ENCODE measurements at places on chromosomes 4 and X.

- no peak for DNase-seq
These were observed 108.8 kb upstream of the STIM2 start for GRCh38 chr4:26751838-26752237.

DNA sequence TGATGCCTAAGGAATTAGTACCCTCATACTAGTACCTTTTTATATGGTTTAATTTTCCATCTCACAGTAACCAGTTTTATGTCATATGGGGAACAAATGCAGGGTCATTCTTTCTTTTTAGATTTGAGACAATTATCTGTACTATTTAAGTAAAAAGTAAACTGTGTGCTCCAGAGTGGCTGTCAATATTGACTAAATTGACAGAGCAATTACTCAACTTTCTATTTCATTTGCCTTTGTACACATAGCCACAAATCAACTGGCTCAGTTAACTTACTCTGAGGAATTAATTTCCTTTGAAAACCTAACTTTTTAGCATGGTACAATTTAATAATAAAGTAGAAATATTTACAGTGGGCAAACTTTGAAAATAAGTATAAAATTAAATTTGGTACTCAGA is 28.5 kb upstream of the TEX13C start:
- DNase-seq: no peak

GRCh38 chr4:179867300-179867878 is 2375.8 kb upstream of the TENM3 start:
- DNase-seq: no peak

DNA sequence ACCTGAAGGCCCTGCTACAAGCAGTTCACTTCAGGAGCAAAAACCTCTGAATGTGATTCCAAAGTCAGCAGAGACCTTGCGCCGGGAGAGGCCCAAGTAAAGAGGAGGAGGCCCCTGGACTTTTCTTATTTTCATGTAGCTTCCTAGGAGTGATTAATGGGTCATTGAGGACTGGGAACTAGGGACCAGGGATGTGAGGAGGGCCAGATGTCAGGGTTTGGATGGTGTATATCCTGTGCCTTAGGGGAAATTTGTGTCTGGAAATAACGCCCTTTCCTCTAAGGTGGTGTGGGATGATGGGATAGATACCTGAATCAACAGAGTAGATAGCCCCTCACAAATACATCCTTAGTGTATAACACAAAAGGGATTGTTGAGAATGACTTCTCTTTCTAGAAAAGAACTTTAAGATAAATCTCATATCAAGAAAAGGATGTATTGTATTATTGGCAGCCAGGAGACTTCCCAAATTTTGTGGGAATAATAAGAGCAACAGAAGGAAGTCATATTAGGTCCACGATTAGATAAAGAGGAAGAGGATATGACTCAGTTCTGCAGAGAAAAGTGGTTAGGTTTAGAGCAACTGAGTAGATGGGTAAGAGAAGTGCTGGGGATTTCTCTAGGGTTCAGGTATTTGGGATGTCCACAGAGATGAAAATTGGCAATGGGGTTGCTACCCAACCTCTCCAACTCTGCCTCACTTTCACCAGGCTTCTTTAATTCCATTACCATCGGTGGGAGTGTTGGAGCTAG is 1.1 kb downstream of the ITGB1BP2 start:
- DNase-seq: no peak

DNA sequence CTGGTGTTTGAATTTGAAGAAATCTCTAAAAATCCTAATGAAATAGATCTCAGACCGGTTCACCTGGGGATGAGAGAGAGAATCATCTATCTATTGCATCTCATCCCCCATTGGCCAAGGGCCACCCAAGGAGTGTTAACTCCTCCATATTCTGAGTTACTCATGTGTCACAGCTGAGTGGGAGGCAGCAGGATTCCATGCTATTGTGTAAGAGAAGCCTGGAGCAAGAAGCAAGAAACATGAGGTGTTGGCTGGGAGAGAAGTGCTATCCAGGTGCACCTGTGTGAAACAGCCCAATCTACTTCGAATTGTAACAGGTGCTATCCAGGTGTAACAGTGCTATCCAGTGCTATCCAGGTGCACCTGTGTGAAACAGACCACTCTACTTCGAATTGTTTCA is 150.3 kb upstream of the MAOA start:
- no peak for DNase-seq

DNA sequence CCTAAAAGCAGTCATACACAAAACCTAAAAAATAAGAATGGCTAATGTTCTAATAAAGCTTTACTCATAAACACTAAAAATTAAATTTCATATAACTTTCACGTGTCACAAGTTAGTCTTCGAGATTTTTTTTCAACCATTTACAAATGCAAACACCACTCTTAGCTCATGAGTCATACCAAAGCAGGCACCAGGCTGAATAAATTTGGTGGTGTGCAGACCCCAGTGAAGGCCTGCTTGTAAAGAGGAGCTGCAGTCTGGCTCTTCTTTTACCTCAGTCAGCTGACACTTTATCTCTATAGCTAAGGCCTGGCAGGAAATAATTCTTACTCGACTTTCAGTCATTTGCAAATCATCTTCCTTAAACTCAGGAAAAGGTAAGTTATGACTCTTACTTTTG is 37.4 kb downstream of the CLOCK start:
- no peak for DNase-seq

- DNase-seq: no peak
These were observed 17.3 kb upstream of the CLNK start for GRCh38 chr4:10701702-10702460.

All from activated CD4-positive, alpha-beta T cell treated with anti-CD3 and anti-CD28 coated beads, Interleukin-2, amount 50 U/mL, for 4 hours (primary cell).